ENCODE measurements at places on chromosomes 2 and 18. TPM values are rescaled to one million over a fixed set of nuclear protein-coding genes. Genes with fewer than 3 reads are reported as not detected.
A peak's percentile ranks its signal among the peaks of the same experiment; 100 is the strongest.

The FAM124B gene
- not detected for total RNA-seq

The KCNE4 gene
- not detected for total RNA-seq

The GLB1L gene
- 6.0 TPM for total RNA-seq

The GPR155 gene
- 0.69 TPM for total RNA-seq

The CRACDL gene
- 0.40 TPM for total RNA-seq

GRCh38 chr2:230909841-230910545, 15.0 kb downstream of the GPR55 start:
- DNase-seq, result no peak

- peak; percentile 25 for DNase-seq
These were observed 86.0 kb downstream of the CDC42EP3 start for GRCh38 chr2:37585295-37585908.

DNA sequence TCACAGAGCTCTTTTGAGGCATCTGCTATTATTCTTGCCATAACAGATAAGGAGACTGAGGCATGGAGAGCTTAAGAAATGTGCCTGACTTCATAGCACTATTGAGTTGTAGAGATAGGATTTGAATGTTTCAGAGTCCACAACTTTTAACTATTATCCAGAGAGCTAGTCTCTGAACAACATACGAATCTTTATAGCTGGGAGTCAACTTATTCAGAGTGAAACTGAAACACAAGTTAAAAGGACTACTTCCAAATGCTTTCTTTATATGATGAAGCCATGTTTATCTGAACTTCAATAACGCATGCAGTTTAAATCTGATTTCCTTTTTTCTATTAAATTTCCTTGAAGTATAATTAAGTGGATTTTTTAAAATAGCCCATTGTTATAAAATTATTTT, 268.8 kb downstream of the IKZF2 start:
- DNase-seq, result no peak

DNA sequence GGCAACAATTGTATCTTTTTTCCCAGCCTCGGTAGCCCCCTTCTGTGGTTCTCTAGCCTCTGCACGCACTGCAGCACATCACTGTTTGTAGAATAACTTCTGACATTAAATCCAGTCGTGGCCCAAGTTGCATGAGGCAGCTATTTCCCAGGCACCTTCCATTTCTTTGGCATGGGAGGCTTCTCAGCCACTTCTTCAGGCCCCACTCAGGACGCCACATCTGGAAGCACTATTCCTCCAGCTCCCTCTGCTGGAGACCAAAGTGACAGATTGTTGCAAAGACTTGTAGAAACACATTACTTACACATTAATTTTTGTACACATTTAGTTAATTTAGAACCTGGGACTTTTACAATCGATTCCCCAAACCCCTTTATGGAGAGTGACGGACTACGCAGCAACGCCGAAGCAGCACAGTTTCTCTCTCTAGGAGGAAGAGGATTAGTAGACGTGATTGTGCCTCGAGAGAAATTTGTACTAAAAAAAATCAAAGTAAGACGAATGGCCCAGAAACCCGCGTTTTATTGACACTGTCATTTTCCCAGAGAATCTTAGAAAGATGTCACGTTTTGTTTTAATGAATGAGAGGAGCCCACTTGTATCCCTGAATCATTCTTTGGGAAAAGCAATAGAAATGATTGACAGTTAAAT, 57.8 kb upstream of the RGPD5 start:
- DNase-seq, result peak; percentile 77

DNA sequence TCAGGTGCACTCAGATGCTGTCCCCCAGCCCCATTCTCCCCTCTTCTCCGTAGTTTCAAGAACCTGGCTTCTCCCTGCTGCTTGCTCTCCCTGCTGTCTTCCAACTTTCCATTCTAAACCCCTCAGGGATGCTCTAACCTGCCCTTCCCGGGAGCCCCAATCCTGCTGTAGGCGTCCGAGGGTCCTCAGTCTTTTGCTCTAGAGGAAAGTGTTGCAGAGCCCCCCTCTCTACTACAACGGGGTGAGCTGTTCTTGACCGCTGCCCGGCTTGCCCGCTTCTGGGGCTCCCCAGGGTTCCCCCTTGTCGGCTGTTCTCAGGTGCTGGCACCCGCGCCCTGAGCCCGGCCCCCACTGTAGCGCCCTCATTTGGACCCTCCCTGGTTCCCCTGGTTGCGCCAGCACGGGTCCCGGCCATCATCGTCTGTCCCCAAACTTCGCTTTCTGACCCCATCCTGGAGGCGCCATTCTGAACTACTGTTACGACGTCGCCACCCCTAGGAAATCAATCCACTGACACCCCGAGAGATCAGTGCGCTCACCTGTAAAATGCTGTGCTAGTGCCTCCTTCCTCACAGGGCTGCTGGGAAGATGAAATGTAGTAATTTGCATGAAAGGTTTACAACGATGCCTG, 31.9 kb upstream of the REG3G start:
- DNase-seq, result no peak

DNA sequence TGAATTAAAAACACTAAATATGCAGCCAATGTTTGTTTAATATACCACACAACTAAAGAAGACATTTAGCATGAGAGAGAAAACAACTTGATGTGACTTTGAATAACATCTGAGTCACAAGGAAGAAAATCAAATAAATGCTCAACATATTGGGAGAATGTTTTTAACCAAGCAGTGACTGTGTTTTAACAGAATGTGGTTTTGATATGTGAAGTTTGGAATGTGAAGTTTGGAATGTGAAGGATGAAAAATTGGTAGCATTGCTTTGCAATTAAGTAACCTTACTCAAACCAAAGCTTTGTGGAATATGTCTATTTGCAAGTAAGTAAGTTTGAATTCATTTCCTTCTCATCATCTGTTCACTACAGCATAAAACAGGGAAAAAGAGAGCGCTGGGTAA, 128.2 kb upstream of the DNAJC10 start:
- DNase-seq, result peak; percentile 56

- no peak for DNase-seq
These were observed 61.0 kb downstream of the TNFRSF11A start for GRCh38 chr18:62386091-62386490.
